ENCODE measurements at places on chromosomes 1 and 21.
A peak's percentile ranks its signal among the peaks of the same experiment; 100 is the strongest.

DNA sequence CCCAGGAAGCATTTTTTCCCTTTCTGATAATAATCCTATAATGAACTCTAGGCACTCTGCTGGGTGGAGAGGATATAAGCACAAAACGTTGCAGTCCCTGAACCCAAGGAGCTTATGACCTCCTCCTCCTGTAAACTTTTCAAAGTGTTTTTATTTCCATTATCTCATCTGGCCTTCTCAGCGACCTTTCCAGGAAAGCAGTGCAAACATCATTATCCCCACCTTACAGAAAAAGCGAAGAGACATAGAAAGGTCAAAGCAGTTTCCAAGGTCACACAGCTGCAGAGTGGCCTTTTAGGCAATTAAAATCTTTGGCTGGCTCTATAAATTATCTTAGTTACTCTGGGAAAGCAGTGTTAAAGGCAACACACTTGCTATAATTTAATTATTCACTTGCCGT, 63.8 kb downstream of the OLFML3 start:
- no peak for DNase-seq

GRCh38 chr1:36328713-36329112, 5.3 kb upstream of the EVA1B start:
- no peak for DNase-seq

GRCh38 chr1:205595435-205595834, 36.4 kb downstream of the ELK4 start:
- no peak for DNase-seq

GRCh38 chr1:77829851-77830250, 50.4 kb downstream of the MIGA1 start:
- DNase-seq = no peak

- DNase-seq = no peak
Measured at GRCh38 chr1:178686407-178686806, 38.6 kb upstream of the RALGPS2 start.

GRCh38 chr1:154752273-154753030, 117.6 kb downstream of the KCNN3 start:
- no peak for DNase-seq

DNA sequence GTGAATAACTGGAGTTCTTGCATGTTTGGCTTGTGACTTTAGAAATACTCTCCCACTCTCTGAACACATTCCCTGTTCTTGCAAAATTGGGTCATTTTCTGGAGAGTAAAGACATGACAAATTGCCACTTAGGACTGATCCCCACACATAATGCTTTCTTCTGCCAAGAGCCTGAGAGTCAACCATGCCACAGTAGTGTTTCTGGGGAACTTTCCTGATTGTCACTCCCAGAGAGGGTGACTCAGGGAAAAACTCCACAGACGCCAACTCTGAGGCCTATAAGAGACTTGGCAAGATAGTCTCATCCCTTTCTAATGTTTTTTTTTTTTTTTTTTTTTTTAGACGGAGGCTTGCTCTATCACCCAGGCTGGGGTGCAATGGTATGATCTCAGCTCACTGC, 157.8 kb downstream of the ATG4C start:
- DNase-seq = no peak

DNA sequence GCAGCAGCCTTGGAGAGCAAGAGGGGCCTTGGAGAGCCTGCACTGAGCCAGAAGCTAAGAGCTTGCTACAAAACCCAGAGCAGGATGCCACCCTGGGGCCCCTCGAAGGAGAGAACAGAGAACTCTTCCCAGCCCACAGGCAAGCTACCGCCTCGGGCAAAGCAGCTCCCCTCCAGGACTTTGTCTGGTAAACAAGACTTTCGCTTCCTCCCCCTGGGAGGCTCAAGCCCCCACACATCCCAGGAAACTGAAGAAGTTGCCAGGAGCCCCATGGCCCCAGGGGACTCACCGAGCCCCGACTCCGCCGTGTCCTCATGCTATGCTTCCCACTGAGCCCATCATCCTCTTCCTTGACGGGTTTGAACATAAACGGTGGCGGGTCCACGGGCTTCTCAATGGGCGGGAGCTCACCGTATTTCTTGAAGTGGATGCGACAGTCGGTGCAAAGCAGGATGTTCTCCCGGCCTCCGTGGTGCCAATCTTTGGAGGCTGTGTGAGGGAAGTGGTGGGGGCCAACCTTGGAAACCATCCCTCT, 45.9 kb downstream of the SLC45A1 start:
- DNase-seq = no peak

GRCh38 chr1:240245629-240246020, 153.9 kb downstream of the FMN2 start:
- DNase-seq = no peak

DNA sequence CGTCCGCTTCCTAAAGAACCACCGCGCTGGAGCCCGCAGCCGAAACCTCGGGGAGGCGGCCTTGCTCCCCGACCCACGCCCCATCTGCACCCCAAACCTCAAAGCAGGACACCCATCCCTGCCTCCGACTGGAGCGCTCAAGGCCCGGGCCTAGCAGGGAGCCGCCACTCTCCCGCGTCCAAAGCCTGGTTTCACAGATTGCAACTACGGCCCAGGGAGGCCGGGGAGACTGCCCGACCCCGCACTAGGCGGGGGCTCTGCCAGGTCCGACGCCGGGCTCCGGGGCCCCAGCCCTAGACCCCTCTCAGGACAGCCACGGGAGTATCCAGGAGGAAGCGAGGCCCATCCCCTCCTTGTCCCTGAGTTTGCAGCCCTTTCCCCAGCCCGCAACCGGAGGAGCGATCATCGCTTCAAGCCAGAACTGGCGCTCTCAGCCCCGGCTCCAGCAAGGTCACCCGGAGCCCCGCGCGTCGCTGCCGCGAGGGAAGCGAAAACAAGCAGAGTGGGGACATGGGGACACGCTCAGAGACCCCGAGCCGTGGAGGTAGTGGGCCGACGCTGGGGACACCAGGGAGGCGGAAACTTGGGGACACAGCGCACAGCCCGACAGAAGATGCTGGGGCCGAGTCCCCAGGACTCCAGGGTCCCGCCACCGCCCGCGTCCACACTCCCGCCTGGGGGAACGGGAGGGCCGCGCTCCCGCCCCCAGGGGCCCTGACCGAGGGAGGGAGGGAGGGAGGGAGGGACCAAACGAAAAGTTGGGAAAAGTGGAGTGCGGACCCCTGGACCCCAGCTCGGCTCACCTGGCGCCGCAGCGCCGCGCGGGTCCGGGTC, 433 bp downstream of the TMEM200B start:
- peak; percentile 25 for DNase-seq

DNA sequence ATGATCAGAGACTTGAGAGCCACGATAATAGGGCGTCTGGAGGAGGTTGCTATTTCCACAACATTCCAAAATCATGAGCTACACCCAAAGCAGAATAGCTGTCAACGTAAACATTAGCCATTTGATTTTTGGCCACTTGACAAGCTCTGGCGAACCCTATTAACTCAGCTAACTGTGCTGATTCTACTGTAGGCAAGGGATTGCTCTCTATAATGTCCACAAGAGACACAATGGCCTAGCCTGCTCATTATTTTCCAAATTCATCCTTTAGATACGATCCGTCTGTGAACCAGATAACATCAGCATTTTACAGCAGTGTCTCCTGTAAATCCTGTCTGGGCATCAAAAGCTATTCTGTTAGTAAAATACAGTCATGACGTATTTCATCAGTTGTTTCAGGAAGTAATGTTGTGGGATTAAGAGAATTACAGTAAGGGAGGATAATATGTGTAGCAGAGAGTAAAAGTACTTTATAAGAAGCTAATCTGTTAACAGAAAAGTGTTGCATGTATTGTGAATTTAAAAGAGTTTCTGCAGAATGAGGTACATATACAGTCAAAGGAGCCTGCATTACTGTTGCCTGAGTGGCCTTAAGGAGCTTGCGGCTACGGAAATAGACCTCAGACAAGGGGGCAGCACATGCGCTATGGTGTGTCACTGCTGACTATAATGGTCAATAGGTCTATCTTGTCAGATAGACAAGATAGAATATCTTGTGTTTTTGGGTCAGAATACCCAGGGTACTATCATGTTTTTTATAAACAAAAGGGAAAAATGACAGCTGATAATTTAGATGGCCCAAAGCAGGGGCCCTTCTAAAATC, 44.9 kb upstream of the TINAGL1 start:
- DNase-seq = no peak

DNA sequence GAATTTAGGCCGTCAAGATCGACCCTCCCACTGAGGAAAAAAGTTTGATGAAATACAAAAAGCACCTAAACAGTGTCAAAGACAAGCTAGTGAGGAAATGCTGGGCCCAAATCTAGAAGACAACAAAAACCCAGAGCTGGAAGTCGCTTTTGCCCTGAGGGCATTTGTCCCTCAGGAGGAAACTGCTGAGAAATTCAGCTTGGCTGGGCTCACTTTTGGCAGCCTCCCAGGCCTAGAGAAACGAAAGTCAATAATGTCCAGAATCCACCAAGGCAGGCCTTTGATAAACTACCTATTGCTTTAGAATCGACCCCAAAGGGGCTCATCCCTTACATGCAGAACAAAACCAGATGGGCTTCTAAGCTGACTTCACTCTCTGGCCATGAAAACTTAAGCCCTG, 38.9 kb downstream of the SYT2 start:
- DNase-seq = no peak

GRCh38 chr1:246798107-246798506, 73.9 kb downstream of the SCCPDH start:
- DNase-seq = no peak

- peak; percentile 74 for DNase-seq
Measured at GRCh38 chr1:192805832-192806323, 3.0 kb upstream of the RGS2 start.

GRCh38 chr1:182607566-182607965, 3.4 kb upstream of the RGS16 start:
- DNase-seq = no peak

GRCh38 chr1:236269439-236269838, 12.3 kb downstream of the ERO1B start:
- DNase-seq = no peak

- DNase-seq = no peak
Measured at GRCh38 chr1:40451238-40451585, 936 bp downstream of the ZFP69B start.

DNA sequence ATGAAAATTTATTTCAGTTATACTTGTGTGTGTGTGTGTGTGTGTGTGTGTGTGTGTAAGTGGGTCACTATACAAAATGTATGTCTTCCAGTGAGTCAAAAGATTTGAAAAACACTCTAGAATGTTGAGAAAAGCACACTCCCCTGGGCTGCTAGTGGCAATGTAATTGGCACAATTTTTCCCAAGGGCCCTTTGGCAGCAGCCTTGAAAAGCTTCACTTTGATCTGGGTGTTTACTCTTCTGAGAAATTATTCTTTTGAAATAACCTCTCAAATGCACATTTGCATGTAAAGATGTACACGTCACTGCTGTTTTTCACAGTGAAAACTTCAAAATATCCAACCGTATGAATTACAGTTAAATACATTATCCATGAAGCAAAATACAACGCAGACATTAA, 22.1 kb upstream of the SLC44A3 start:
- no peak for DNase-seq

DNA sequence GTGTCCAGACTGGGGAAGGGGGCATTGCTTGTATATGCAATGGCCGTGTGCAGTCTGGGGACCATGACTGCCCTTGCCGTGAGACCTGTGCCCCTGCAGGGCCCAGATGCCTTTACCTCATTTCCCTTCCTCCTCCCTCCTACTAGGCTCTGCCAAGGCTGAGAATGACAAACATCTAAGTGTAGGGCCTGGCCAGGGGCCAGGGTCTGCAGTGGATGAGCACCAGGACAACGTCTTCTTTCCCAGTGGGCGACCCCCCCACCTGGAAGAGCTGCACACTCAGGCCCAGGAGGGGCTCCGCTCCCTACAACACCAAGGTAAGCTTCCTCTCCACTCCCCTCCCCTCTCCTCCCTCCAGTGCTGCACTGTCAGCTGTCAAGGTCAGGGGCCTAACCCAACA, 49.5 kb downstream of the YARS1 start:
- DNase-seq = no peak

DNA sequence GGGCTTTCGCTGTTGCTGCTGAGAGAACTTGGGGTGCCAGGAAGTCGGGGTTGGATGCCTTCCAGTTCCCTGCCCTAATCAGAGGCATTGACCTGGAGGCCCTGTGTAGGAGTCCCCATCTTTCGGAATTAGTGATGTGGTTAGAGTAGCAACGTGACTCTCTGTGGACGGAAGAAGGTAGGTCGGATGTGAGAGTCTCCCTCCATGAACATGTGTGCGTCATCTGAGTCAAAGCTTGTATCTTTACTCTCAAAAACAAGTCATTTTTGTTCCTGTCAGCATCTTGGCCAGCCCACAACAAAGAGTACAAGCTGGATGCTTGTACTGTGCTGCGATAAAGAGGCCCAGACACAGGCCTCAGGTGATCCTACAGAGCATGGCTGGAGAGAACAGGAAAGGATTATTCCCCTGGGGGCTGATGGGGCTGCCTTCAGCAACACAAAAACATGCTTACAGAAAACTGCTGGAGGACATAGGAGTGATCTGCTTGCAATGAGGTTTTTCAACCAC, 31.0 kb upstream of the IL10 start:
- DNase-seq = peak; percentile 91

GRCh38 chr21:16079830-16080229, 350.0 kb downstream of the USP25 start:
- no peak for DNase-seq

DNA sequence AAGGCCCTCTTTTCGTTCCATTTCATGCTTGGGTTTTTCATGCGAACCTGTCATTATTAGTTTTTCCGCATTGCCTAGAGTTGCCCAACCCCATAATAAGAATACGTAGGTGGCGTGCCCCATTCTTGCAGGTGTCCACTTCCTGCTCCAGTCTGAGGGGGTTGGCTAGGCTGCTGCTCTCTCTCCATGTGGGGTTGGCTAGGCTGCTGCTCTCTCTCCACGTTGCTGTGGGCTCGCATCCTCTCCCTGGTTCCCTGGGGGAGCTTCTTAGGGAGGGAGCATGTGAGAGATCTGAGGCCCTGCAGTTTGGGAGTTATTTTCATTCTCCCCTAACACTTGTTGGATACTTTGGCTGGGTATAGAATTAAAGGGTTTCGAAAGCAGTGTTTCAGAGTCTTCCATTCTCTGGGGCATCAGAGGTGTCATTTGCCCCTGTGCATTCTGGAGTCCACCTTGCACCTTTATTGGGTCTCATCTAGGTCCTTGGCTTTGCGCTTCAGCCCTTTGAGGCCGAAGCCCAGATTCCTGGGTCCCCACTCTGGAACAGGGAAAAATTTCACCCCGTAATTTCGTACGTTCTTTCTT, 8.6 kb downstream of the C1orf35 start:
- DNase-seq = no peak

GRCh38 chr21:15221799-15222386, 157.1 kb upstream of the NRIP1 start:
- no peak for DNase-seq

GRCh38 chr1:233639611-233640010, 25.7 kb downstream of the KCNK1 start:
- no peak for DNase-seq

DNA sequence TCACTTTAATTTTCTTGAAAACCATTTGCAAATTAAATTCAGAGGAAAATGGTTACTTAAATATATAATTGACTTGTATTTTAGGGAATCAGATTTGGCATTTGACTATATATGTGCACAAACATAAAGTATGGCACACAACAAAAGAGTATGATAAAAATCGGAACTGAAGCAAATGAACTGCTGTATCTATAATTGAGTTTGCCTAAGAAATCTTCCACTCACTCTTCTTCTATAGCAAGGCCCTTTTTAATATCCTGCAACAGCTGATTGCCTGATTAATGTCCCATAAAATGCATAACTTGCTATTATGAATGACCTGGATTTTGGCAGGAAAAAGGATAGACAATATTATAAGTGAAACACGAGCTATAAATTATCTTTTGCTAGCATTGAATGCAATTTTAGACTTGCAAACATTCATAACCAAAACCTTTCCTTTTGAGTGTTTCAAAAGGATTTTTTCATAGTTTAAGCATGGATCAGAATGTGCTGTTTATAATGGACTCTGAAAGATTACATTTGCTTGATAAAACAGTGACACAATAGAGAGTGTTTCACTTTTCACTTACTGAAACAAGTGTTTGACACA, 2204.3 kb downstream of the MRPL39 start:
- DNase-seq = no peak
